ENCODE measurements at places on chromosomes 7 and 10.

DNA sequence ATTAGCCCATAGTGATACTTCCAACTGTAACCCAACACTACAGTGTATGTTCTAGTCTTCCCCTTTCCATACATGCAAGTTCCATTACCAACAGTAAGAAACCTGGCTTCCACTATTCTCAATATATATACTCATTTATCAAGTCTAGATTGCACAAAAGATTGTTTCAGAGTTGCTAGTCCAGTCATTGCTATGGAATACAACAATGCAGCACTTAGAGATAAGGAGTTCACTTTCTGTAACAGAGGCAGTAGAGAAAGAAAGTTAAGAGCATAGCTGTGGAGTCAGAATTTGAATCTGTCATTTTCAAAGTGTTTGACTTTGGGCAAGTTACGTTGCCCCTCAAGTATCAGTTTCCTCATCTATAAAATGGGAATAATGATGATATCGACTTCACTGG is 90.1 kb downstream of the RTKN2 start:
- no peak for DNase-seq

DNA sequence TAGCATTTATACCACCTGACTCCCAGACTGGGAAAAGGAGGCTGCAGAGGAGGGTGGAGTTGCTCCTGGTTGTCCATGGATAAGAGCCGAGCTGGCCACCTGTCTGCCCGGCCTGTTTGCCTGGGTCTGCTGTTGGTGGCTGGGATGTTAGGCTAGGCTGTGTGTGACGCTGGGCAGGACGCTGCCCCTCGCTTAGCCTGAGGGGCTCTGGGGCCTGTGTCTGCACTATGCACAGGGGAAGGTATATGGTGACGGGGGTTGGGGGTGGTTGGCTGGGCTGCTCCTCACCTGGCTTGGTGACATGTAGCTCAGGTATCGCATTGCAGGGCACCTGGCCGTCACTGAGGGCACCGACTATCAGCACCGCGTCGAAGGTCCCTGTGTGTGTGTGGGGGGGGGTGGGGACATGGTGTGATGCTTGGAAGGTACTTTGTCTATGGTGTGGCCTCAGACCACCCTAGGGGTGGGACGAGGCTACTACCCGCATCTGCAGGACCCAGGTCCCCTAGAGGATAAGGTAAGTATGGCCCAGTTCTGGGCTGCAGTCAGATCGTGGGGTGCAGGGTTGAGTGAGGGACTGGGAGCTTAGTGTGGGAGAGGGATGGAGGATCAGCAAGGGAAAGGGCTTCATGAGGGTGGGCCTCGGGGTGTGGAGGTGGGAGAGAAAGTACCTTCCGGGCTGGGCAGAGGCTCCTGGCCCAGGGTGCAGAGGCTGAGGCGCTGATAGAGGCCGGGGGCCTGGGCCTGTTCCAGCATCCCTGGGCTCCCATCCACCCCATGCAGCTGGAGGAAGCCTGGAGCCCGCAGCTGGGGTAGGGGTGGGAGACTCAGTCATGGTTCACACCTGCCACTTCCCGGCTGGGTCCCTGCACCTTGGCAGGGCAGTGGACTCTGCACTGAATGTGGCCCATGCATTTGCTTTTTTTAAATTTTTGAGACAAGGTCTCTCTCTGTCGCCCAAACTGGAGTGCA is 2.3 kb downstream of the METTL27 start:
- no peak for DNase-seq

- DNase-seq = no peak
Observed at GRCh38 chr7:124364283-124364682, 331.4 kb upstream of the TMEM229A start.

GRCh38 chr10:132503581-132504421 is 33.8 kb upstream of the INPP5A start:
- DNase-seq = no peak

DNA sequence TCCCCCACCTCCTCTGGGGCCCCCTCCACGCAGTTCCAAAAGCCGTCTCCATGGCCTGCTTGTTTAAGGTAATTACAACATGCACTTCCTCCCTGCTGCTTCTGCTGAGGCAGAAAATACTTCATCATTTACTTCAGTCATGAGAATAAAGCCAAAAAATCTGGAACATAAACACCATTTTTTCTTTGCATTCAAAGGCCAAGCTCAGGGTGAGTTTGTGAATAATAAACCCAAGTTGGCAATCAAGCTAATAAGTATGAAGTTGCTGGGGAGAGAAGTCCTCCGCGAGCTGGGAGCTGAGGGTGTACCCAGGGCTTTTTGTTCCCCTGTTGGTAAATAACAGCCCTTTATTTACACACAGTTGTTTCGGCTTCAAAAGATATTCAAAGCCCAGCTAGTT is 70.5 kb downstream of the FAM204A start:
- no peak for DNase-seq
